ENCODE measurements at places on chromosomes 6 and 20.

DNA sequence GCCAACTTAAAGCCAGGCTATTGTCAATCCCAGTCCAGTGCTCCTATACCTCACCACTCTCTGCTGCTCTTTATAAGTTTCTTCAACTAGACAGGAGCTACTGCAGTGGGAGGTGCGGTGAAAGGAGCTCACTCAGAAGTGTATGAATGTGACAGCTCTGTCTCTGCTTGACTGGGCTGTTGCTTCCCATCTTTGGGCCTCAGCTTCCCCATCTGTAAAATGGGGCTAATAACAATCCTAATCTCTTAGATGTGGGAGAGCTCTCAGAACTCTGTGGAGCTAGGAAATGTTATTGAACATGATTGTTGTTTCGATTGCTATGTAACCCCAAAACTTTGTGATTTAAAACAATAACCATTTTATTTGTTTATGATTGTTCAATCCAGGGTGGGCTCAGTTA is 8.4 kb upstream of the RALY start:
- no peak for DNase-seq

GRCh38 chr20:23125159-23125558 is 39.0 kb upstream of the CD93 start:
- DNase-seq = peak; percentile 46

DNA sequence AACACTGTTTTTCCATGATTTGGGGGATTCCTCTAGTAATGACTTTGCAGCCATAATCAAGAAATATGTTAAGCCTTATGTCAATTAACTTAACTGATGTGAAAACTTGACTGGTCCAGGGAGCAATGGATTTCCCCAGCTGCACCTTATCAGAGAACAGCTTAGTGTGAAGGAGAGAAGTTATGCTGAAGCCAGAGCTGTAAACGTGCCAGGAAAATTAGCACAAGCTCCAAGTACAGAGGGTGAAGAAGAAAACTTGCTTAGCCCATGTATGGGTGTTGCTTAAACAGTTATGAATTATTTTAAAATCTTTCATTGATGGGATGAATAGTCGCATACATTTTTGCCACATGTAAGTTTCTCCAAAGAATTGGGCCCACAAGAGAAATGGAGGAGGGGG is 214.9 kb upstream of the RNF217 start:
- DNase-seq = no peak

- no peak for DNase-seq
These were observed 55.4 kb downstream of the GRM4 start for GRCh38 chr6:34090529-34090928.

GRCh38 chr20:46220455-46221207 is 87.7 kb downstream of the CDH22 start:
- no peak for DNase-seq

DNA sequence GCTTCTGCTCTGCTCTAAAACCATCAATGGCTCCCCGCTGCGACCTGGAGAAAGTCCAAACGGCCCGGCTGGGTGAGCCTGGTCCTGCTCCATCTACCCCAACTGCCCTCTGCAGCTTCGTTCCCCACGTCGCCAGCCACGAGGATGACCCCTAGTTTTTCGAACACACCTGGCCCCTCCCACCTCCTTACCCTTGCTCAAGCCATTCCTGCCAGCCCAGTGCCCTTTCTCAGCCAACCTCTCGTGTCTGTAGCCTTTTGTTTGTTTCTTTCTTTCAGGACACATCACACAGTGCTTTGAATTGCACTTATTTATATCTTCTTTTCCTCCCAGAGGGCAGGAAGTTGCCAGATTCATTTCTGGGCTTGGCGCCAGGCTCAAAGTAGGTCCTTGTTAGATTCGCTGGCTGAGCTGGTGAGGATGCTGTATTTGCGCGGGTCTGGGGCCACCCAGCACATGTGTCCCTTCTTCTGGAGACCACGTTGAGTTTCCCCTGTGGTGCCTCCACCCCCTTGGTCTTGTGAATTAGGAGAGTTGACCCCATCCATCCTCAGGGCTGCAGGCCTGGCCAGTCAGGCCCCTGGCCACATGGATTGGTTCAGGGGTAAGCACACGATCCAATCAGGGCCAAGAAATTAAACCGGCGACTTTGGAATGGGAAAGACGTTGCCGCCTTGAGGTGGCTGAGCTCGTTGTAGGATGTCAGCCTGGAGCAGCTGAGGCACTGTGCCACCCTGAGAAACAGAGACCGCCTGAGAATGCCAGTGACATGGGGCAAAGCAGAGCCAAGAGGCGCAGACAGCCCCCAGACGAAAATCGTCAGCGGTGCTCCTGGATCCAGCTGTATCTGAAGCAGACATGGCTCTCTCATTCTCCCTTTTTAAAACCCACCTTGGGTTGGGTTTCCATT is 156.0 kb downstream of the CEBPB start:
- peak; percentile 67 for DNase-seq

DNA sequence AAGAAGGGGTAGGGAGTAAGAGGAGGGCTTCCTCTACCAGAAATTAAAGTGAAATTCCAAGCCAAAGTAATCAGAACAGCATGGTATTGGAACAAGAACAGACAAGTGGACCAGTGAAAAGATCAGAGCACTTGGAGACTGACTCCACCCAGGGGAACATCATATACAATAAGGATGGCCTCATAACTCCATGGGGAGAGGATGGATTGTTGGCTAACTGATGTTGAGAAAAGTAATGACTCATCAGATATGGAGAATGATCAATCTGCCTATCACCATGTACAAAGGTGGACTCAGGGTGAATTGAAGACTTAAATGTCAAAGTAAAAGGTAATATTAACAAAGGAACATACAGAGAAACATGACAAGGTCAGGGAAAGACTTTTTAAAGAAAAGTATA is 12.8 kb downstream of the SLC22A3 start:
- no peak for DNase-seq

- DNase-seq = no peak
These were observed 76.3 kb downstream of the DTNBP1 start for GRCh38 chr6:15586503-15586902.

GRCh38 chr6:80433010-80433672 is 326.7 kb downstream of the BCKDHB start:
- DNase-seq = no peak

GRCh38 chr6:44778513-44778912 is 391.0 kb downstream of the CDC5L start:
- DNase-seq = no peak

GRCh38 chr6:119273272-119274196 is 76.0 kb downstream of the MAN1A1 start:
- DNase-seq = no peak

DNA sequence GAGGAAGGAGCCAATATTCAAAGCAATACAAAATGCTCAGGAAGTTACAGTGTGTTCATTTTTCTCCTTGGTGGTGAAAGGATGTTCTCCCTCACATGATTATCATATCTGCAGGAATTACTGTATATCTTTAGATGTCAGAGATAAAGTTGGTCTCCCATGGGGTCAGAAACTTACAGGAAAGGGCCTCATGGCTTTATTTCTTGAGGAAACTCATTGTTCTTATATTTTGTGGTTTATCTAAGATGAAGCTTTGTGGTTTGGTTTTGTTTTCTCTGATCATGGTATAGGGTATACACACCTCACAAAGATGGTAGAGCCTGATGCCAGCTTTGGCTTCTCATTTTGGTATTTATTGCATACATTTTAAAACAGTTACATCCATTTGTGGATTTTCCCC is 100.5 kb upstream of the STXBP5 start:
- DNase-seq = peak; percentile 32

DNA sequence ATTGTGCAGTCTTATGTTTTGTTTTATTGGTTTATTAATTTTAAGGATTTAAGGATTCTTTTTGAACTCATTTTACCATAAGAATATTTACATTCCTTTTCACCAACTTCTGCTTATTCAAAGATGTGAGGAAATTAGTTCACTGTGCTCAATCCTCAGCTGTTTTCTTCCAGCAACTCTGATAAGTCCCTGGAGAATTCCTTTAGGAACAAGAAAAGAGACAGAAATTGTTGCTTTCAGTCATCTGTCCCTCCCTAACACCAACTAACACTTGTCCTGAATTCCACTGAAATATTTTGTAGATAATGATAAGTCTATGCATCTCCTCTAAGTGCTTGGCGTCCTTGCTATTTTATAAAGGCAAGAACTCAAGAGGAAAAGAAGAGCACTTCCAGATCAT is 334.8 kb upstream of the MARCKS start:
- no peak for DNase-seq

DNA sequence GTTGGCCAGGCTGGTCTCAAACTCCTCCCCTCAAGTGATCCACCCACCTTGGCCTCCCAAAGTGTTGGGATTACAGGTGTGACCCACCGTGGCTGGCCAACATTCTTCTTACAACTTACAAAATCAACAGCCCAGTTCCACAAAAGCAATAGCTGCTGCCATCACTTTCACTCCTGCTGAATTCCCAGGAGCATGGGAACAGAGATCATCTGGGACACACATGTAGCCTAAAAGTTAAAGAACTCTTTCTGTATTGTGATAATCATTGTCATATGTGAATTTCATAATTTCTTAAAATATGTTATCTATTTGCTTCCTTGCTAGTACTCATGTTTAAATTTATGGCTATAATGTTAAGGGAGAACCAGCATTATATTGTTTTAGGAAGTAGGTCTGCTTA is 51.7 kb downstream of the NCOA6 start:
- no peak for DNase-seq

- DNase-seq = peak; percentile 89
These were observed 46.2 kb downstream of the GJA10 start for GRCh38 chr6:89940225-89941027.

DNA sequence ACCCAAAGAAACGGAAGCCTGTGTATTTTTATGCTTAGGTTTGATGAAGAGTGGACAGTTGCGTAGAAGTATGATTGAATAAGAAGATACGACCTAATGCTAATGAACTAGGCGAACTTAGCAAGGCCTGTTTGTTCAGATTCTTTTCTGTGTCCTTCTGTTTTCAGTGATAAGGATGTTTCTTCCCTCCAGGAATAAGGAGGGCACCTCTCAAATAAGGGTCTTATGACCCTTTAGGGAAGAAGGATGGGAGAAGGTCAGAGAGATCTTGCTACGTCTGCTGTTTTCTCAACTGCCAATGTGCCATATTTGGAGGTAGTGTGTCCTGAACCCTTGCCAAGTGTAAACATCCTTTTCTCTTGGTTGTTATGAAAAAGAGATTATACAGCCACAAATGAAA is 524.8 kb downstream of the UTRN start:
- no peak for DNase-seq

DNA sequence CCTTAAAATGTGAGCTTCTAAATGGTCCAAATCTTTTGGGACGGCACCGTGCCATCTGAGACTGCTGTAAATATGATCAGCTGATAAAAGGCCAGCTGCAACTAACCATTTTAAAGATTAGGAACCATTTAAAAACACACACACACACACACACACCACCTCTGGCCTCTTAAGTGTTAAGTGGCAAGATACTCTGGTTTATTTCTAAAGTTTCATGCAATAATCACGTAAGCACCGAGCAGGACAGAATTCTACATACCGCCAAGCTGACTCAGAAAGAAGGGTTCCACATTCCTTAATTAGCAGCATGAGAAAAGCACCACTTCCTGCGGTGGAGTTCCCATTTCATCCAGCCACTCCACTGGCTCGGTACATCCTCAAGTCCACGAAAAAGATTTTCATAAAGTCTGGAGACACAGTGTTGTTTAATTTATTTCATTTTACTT is 17.8 kb upstream of the ZNF217 start:
- peak; percentile 90 for DNase-seq

DNA sequence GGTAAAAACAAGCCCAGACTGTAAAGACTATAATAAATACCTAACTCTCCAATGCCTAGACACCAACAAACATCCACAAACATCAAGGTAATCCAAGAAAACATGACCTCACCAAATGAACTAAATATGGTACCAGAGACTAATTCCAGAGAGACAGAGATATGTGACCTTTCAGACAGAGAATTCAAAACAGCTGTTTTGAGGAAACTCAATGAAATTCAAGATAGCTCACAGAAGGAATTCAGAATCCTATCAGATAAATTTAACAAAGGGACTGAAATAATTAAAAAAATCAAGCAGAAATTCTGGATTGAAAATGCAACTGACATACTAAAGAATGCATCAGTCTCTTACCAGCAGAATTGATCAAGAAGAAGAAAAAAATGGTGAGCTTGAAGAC is 26.6 kb downstream of the NCOA6 start:
- DNase-seq = no peak

DNA sequence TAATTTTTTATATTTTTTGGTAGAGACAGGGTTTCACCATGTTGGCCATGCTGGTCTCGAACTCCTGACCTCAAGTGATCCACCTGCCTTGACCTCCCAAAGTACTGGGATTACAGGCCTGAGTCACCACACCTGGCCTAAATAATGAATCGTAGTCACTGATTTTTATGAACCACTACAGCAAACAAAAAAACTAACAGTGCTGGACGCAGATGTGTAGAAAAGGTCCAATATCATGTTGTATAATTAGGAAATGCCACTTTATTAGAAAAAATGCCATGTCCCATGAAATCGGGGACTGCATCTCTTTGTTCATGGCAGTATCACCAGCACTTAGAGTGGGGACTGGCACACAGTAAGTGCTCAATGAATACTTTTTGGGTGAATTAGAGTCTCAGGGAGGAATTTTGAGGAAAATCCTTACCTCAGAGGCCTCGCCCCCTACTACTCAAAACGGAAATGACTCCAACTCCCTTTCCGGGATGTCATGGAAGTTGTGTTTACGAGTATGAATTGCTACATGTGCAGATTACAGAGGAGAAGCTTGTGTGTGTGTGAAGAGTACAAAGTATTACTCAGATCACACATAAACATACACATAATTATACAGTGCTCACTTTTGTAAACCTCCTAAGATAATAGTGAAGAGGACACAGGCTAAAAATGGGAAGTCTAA is 43.6 kb upstream of the FAM50B start:
- no peak for DNase-seq

DNA sequence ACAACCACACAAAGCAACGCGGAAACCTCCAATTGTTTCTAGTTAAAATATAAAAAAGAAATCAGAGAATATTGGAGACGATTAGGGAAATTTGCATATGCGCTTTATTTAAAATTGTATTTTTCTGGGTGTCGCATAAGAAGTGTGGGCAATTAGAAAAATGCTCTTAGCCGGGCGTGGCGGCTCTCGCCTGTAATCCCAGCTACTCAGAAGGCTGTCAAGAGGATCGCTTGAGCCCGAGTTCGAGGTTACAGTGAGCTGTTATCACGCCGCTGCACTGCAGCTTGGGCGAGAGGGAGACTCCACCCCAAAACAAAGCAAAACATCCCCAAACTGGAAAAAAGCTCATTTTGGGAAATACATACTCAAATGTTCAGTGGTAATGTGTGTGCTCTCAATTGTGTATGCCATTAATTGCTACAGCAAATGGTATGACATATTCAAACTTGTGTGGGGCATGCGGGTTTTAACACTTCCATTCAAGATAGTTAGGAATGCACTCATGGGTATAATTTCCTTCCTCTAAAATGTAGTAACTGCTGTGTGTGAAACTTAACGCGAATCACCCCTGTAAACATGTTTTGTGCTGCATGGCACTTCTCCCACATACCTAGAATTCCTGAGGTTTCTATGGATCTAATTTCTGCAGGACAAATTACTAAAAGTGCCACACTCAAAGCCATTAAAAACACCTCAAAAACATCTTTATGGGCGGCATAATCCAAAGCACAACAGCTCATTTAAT is 54.7 kb upstream of the HFE start:
- DNase-seq = peak; percentile 85

- DNase-seq = peak; percentile 8
These were observed 73.6 kb downstream of the RNF182 start for GRCh38 chr6:13998356-13998755.

Measured in hematopoietic multipotent progenitor cell treated with erythropoietin and hydrocortisone succinate and interleukin-3 and kit ligand, for 6 days (in vitro differentiated cells).